ENCODE measurements at places on chromosomes 4 and X.

- DNase-seq: no peak
Observed at GRCh38 chr4:183589461-183590099, 69.4 kb downstream of the RWDD4 start.

DNA sequence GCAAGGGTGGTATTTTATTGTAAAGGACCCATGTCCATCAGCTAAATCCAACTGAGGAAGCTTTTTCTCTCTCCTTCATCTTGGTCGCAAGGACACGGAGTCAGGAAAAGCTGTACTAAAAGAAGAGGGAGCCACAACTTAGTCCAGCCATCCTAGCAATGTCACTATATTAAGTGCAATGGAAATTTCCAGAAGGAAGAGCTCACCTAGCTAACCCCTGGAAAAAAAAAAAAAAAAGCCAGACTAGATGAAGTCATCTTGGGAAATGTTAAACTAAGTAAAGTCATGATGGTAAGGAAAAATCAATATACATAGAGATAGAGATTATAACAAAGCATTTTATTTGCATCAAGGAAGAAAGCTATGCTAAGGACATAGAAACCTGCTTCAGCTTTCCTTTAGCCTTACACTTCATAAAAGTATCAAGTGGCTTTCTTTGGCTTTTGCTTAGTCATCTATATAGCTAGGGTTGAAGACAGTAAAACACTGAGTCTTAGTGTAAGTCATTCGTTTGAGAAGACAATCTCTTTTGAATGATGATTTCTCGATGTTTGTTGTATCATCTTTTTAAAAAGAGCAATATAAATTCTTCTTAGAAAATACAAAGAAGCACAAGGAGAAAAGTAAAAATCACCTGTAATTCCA, 18.6 kb upstream of the CA5B start:
- DNase-seq: no peak

GRCh38 chr4:1294891-1295290, 5.2 kb downstream of the MAEA start:
- DNase-seq: no peak

- no peak for DNase-seq
Observed at GRCh38 chr4:141009931-141010330, 123.3 kb downstream of the RNF150 start.

DNA sequence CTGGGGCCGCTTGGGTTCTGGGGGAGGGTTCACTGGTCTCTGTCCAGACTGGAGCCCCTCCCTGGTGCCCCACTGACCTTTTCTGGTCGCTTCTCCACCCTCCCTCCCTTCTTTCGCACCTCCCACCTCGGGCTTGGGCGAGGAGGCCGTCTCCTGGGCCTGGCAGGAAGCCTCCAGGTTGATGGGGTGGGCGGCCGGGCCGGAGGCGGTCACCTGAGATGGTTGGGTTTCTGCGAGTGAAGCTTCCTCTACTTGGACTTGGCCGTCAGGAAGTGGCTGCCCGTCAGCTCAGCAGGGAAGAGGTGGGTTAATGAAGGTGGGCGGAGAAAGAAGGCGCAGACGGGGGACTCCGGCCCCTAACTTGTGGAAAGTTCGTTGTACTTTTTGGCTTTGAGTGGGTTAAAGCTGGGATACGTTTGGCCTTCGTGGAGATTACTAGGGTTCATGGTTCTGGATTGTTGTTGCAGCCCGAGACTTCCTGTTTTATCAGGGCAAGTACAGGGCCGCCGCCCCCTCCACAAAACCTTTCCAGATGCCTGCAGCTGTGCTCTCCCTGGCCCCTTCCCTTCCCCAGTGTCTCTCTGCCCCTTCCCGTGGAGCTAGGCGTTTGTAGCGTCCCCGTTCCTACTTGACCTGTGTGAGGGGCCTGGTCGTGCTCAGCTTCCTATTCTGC, 1.2 kb downstream of the AKAP17A start:
- DNase-seq: peak; percentile 46

GRCh38 chr4:126213996-126214395, 899.2 kb downstream of the FAT4 start:
- no peak for DNase-seq

GRCh38 chrX:44032479-44032878, 59.3 kb upstream of the NDP start:
- DNase-seq: no peak

GRCh38 chr4:187961171-187961570, 34.4 kb upstream of the ZFP42 start:
- DNase-seq: no peak

DNA sequence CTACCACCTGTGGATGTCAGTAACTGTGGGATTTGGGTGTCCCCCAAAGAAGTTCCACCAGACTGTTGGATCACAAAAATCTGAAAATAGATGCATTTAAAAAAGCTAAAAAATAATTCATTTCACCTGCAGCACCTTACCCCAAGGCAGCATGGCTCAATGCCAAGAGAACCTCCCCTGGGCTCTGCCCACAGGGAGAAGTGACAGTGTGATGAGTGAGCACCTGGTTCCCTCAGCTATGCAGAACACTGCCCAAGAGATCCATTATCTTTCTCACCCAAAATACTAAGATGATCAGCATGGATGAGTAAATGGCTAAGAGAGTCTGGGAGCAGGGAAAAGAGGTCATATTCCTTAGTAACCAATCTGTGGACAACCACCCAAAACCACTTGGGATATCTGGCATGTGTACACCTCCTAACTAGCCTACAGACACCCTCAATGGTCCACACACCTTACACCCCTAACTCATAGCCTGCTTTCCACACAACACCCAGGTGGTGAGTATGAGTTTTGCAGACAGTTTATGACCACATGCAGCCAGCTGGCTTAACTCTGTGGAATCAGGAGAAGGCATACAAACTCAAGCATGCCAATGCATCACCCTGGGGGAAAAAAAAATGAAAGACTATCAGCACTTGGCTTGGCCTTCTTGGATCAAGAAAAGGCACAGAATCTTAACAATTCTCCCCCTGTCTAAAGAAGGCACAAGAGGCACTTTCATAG, 416.5 kb upstream of the SMIM31 start:
- no peak for DNase-seq

GRCh38 chr4:48129307-48130014, 4.6 kb downstream of the TXK start:
- DNase-seq: peak; percentile 56

- DNase-seq: no peak
Observed at GRCh38 chr4:70488748-70489147, 16.8 kb downstream of the MUC7 start.

GRCh38 chr4:139278912-139279759, 889 bp downstream of the MGARP start:
- DNase-seq: no peak

- no peak for DNase-seq
Observed at GRCh38 chr4:3472411-3473141, 9.5 kb downstream of the DOK7 start.

DNA sequence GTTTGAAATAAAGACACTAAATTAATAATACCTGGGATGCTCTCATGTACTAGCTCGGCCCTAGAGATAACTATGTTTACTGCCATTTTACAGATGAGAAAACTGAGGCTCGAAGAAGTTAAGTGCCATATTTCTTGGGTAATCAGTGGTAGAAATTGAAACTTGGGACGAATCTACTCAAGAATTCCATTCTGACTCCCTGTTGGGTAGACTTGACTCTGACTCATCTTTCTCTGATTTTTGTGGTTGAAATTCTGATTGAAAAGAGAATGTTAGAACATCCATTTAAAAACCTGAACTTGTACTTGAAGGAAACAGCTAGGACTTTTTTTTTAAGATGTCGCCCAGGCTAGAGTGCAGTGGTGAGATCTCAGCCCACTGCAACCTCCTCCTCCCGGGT, 50.1 kb upstream of the NSUN7 start:
- no peak for DNase-seq

GRCh38 chr4:42101446-42101975, 50.9 kb downstream of the BEND4 start:
- DNase-seq: no peak

- DNase-seq: peak; percentile 25
Observed at GRCh38 chr4:98113012-98113411, 30.3 kb downstream of the STPG2 start.

- DNase-seq: no peak
Observed at GRCh38 chr4:7790999-7791398, 148.7 kb downstream of the AFAP1 start.

Data from activated naive CD4-positive, alpha-beta T cell treated with anti-CD3 and anti-CD28 coated beads, Interleukin-2, amount 10 ng/mL, durations not matched to agents 7 days and 5 days (primary cell).